ENCODE measurements at places on chromosomes 16 and 17. TPM values are rescaled to one million over a fixed set of nuclear protein-coding genes. Genes with fewer than 3 reads are reported as not detected.

The GP1BA gene
- total RNA-seq: not detected

The BCAS3 gene
- total RNA-seq: 30.8 TPM

The ABCC12 gene
- total RNA-seq: 0.15 TPM

The MYH13 gene
- not detected for total RNA-seq

The KRT28 gene
- total RNA-seq: not detected
